Spleen (tissue), 13 donors: ENCODE measurements at places on chromosomes 4 and X. TPM values are rescaled to one million over a fixed set of nuclear protein-coding genes. Genes with fewer than 3 reads are reported as not detected.

DNA sequence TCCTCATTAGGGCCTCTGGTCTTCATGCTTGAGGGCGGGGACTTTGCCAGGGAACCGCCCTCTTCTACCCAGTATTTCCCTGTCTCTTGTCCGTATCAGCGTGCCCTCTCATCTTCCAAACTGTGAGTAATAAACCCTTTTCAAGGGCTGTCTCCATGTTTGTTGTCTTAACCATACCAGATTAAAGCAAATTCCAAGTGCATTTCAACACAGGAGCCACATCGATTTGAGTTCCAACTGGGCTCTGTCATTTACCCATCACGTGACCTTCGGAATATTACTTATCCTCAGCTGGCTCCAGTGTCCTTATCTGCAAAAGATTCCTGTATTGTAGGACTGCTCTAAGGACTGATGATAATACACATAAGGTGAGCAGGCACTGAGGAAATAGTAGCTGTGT, 6.4 kb upstream of the PHEX start:
- H3K27me3 ChIP-seq, result no peaks in the 10 kb centered on the region
- no peak for DNase-seq
- H3K36me3 ChIP-seq, result no peaks in the 10 kb centered on the region
- no peak overlapping the region for H3K27ac ChIP-seq

DNA sequence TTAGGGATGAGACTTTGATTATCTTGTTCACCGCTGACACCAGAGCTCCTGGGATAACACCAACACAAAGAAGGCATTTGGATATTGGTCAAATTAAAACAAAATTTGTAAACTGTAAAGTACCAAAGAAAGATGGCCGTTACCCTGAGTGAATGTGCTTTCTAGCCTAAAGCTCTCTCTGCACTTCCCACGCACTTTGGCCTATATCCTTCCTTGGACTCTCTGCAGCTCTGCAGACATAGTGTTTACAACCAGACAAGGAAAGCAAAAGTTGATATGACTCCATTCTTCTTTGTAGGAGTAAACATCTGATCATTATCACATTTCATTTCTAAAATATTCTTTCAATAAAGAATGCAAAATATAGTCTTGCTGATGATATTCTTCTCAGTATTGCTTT, 44.8 kb upstream of the PITX2 start:
- DNase-seq, result no peak
- H3K4me1 ChIP-seq, result no peaks in the 10 kb centered on the region
- no peaks in the 10 kb centered on the region for H3K36me3 ChIP-seq
- no peaks in the 10 kb centered on the region for H3K27me3 ChIP-seq
- H3K27ac ChIP-seq, result no peak overlapping the region
- H3K4me3 ChIP-seq, result no peak overlapping the region

Gene DMRTC1
- total RNA-seq, result not detected

Gene DCAF12L1
- 4.1 TPM for total RNA-seq

Gene CXorf65
- total RNA-seq, result 2.7 TPM
